ENCODE measurements at places on chromosomes 6 and 20.

GRCh38 chr20:58595167-58595566 is 55.9 kb upstream of the STX16 start:
- DNase-seq, result no peak

DNA sequence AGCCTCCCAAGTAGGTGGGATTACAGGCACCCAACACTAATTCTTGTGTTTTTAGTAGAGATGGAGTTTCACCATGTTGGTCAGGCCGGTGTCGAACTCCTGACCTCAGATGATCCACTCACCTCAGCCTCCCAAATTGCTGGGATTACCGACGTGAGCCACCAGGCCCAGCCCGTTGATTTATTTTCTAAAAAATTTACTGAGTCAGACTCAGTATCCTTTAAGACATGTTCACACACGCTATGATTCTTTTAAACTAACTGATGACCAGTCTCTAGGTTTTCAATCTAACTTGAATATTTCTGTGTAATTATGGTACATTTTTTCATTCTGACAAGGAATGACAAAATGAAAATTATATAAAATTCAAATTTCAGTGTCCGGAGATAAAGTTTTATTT is 114.5 kb downstream of the MMUT start:
- no peak for DNase-seq

GRCh38 chr20:45470262-45470931 is 844 bp downstream of the WFDC2 start:
- DNase-seq, result peak; percentile 8

- DNase-seq, result peak; percentile 18
Measured at GRCh38 chr6:83696674-83697073, 12.2 kb downstream of the SNAP91 start.

DNA sequence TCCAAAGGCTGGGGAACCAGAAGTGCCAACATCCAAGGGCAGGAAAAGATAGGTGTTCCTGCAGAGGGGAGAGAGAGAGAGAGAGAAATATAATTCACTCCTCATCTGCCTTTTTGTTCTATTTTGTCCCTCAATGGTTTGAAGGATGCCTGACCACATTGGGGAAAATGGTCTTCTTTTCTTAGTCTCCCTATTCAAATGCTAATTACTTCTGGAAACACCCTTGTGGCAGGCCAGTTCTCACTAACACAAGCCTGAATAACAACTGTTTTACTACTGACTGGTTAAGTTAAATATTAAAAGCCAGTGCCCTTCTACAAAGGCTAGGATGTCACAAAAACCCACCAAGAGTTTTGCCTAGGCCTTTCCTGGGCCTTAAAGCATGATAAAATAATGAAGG is 425.4 kb upstream of the HTR1E start:
- DNase-seq, result no peak

DNA sequence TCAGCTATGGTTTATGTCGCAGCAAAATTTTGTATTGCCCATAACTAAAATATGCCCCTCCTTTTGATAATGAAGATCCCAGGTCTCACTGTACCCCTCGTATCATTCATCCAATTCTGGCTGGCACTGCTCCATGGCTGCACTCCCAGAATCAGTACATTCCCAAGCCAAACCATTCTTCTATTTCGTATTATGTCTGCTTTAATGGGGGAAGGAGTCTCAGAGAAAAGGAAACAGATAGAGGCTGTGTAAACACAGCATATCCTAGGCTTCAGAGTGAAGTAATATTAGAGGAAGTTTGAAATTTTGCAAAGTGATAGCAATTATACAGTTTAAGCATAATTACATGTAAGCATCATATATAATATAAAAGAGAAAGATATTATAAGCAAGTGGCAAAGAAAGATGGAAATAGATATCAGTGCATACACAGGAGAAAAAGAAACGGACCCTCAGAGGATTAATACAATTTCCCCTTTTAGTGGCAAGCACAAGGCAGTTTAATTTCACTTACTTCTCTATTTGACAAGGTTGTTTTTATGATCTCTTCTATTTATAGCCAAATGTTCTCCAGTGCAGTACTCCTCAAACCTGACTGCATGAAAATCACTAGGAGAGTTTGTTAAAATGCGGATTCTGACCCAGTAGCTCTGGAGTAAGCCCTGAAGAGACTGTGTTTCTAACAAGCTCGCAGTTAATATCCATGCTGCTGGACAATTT is 56.5 kb upstream of the TENT5A start:
- peak; percentile 58 for DNase-seq

DNA sequence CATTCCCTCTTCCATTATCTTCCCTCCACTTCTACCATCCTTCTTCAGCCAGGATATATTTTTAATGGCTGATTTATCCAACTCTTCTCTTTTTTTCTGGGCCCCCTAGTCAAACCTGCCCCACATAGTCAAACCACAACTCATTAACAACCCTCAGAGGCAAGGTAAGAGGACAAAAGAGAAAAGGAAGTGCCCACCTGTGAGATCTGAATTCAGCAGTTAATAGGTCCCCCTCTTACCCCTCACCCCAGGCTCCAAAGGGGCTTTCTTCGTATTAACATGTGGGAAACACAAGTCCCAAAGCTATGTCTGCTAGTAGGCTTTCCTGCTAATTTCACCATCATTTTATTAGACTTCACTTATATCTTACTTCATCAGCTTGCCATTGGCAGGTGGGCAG is 44.1 kb upstream of the TSPYL1 start:
- no peak for DNase-seq

DNA sequence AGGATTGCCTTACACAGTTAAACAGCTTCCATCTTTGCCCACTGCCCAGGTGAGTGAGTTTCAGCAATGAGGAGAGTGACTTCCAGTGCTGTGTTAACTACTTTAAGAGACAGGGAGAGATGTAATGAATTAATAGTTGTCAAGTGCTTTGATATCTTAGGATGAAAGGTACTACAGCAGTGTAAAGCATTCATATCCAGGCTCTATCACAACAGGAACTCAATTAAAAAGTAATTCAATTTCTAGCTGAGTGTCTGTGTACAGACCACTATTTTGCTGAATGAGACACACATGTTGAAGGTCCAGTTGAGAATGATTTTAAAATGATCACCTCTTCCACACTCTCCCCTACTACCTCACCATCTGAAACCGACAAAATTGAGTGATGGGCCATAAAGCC is 70.7 kb upstream of the BEND3 start:
- no peak for DNase-seq

DNA sequence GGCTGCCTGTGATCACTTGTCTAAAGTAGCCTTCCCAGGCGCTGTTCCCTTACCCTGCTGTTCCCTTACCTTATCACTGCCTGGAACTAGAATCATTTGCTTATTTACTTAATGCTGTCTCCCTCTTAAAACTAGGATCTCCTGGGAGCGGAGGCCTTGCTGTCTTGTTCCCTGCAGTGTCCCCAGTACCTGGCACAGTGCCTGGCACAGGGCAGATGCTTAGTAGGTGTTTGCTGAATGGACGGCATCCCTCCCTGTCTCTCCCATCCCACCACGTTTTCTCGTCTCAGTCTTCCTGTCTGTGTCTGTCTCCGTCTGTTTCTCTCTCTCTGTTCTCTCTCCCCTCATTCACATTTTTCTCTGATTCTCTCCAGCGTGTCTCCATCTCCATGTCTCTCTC is 99.9 kb upstream of the MYL9 start:
- DNase-seq, result no peak

GRCh38 chr6:160238761-160239751 is 19.6 kb downstream of the SLC22A2 start:
- DNase-seq, result peak; percentile 29

GRCh38 chr6:53639520-53639919 is 26.0 kb downstream of the KLHL31 start:
- no peak for DNase-seq

GRCh38 chr6:84977363-84977705 is 212.9 kb upstream of the TBX18 start:
- DNase-seq, result peak; percentile 31

- DNase-seq, result no peak
Measured at GRCh38 chr20:32597714-32598113, 12.6 kb upstream of the NOL4L start.

- no peak for DNase-seq
Measured at GRCh38 chr6:47042275-47042791, at the start of gene ADGRF1. TSS of gene ADGRF1 (minus strand) at chr6:47042332. CDS start at chr6:47029061, 13,271 bp downstream.

DNA sequence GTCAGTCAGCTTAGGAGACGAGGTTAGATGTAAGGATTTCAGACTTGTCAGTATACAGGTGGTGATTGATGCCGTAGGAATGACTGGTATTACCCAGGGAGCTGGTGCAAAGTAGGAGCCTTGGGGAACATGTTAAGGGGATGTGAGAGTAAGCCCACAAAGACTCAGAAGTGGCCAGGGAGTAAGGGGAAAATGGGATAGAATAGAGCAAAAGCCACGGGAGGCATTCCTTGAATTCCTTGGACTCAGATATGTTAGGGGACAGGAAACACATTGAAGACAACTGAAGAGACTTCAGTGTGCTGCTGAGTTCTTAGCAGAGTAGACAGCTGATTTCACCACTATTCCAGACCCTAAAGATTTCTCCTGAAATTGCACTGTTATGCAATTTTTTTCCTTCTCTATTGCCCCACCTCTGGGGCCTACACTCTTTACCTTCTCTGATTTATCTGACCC is 1.2 kb upstream of the ACAT2 start:
- peak; percentile 78 for DNase-seq

DNA sequence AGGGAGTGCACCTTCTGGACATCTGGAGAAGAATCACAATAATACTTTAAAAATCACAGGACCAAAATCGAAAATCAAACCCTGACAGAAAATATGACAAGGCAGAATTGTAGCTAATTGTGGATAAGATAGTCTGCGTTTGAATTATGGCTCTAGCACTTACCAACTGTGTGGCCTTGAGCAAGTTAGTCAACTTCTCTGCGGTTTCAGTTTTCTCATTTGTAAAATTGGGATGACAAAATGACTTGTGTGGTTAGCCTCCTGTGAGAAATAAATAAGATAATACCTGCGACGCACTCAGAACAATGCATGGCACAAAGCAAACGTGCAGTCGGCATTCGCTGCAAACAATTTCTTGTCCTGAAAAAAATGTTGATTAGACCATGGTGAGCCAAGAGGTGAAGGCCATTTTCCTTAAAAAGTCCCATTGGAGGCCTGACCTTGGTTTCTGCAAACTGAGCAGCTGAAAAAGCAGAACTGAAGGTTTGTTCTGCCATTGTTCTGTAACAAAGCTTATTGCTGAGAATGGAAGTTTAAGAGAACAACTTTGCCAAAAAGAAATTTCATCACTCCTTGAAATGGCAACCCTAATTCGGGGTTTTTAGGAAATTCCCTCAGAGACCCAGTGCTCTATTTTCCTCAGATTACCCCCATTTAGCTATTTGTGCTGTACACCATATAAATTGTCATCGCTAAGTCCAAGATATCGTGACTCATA is 266.3 kb downstream of the ERMARD start:
- DNase-seq, result no peak

DNA sequence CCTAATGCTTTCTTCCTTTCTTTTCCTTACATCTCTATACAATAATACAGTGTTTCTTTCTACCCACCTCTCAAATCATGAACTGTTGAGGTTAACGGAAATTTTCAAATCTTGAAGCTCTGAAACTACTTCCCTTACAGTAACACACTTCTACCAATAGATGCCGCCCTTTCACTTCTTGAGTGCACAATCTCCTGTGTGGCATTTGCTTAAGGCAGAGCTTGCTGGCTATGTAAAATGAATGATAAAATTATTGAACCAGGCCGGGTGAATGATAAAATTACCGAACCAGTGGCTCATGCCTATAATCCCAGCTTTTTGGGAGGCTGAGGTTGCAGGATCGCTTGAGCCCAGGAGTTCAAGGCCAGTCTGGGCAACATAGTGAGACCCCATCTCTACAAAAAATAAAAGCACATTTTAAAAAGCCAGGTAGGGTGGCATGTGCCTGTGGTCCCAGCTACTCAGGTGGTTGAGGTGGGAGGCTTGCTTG is 56.8 kb downstream of the KCNS1 start:
- peak; percentile 90 for DNase-seq

- no peak for DNase-seq
Measured at GRCh38 chr6:146426516-146426915, 117.1 kb upstream of the RAB32 start.

DNA sequence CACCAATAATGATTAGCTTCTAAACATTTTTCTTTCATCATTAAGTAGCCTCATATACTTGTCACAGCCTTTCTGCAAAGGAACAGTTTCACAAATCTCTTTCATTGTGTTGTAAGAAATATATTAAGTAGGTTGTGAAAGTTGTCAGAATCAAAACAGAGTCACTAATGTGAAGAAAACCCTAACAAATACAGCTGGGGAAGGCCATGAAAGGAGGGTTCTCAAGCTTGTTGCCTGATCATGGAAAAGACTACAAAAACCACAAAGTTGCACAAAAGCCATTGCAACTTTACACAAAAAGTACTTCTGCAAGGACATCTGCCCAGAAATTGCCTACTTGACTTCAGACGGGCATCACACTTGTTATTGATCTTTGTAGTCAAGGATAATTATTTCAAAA is 216.1 kb downstream of the ALDH8A1 start:
- DNase-seq, result no peak

DNA sequence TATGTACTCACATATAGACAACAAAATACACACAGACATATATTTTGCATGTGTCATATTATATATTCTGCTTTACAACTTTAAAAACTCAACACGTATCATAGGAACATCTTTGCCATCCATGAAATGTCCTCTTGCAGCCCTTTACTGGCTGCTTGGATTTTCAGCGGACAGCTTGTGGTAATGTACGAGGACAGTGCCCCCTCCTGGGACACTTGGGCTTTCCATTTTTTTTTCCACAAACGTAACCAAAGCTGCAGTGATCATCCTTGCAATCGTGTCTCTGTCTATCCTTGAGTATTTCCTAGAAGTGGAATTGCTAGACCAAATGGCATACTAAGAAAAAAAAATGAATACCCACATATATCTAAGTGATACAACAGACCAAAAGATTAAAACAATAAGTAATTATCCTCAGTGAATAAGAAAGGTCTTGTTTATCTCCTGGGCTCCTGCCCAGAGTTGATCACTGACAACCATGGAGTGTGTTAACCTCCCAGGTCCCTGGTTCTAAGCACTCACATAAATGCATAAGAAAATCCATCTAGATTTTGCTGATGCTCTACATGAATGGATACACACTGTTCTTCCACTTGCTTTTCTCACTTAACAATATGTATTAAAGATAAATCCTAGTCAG is 18.1 kb downstream of the BPI start:
- DNase-seq, result peak; percentile 83

- DNase-seq, result no peak
Measured at GRCh38 chr6:115971785-115972184, 88.9 kb downstream of the FRK start.

DNA sequence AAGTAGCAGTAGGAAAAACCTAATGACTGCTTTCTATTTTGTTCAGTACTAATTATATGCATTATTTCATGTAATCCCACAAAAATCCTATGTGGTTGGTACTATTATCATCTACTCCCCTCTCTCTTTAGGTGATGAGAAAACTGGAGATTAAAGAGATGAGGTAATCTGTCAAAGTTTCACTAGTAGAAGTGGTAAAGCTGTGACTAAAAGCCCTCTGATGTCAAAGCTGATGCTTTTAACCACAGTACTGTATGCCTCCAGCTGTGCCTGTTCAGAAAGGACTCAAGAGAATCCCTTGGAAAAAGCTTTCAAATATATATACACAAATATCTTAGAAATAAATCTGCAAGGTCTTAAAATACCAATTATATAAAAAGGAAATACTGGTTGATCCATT is 38.0 kb downstream of the PHIP start:
- DNase-seq, result peak; percentile 39

- DNase-seq, result no peak
Measured at GRCh38 chr6:147262946-147263345, 58.7 kb downstream of the STXBP5 start.

- DNase-seq, result no peak
Measured at GRCh38 chr6:34332251-34333198, 59.9 kb downstream of the NUDT3 start.

GRCh38 chr6:21800948-21801438 is 207.4 kb downstream of the SOX4 start:
- DNase-seq, result peak; percentile 87

Data from cardiac fibroblast (primary cell).